ENCODE measurements at places on chromosomes 2 and 18. TPM values are rescaled to one million over a fixed set of nuclear protein-coding genes. Genes with fewer than 3 reads are reported as not detected.

DNA sequence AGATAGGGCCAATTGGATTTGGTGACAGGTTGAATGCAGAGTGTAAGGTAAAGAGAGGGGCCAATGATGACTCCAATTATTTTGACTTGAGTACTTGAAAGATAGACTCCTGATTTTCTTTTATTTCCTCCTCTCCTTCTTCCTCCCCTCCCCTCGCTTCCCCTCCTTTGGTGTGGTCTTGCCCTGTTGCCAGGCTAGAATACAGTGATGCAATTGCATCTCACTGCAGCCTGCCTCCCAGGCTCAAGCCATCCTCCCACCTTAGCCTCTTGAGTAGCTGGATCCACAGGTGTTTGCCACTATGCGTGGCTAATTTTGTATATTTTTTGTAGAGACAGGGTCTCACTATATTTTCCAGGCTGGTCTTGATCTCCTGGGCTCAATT lies 2.3 kb downstream of the DGUOK start:
- no peak for DNase-seq

AKAIN1 gene
- total RNA-seq = not detected

DNA sequence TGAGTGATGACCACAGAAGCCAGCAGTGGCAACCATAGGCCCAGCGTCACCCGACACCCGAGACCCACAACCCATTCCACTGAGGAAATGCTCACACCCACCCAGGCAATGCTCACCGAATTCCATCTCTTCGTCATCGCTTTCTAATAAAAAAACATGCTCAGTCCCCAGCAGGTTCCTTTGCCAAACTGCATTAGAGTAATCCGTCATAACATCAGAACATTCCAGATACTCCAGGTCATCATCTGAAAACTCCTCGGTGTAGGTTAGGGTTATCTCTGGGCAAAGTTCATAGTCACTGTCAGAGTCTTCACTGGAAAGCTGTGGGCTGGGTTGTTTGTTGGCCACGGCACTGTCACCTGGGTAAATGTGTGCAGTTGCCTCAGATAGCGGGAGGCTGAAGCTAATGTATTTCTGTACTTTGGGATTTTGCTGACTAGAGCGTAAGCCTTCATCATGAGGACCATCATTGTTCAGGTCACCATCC lies 49.3 kb downstream of the ALPK2 start:
- no peak for DNase-seq

DNA sequence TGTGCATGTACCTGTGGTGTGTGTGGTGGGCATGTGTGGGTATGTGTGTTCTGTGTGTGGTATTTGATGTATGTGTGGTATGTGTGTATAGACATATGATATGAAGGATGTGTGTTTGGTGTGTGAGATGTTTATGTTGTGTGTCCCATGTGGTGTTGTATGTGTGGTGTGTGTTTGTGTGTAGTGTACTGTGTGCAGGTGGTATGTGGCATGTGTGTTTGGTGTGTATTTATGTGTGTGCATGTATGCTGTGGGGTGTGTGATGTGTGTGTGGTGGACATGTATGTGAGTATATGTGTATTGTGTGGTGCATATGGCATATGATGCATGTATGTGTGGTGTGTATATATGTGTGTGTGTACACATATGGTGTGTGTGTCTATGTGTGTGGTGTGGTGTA lies 718.8 kb upstream of the SOX11 start:
- DNase-seq = no peak

GKN1 gene
- not detected for total RNA-seq

GRCh38 chr2:202113571-202114142 lies 40.6 kb downstream of the KIAA2012 start:
- no peak for DNase-seq

ALPP gene
- not detected for total RNA-seq

- no peak for DNase-seq
Observed at GRCh38 chr2:190802626-190803209, 77.9 kb upstream of the GLS start.

YWHAQ gene
- 283 TPM for total RNA-seq

CRYGD gene
- not detected for total RNA-seq

DNA sequence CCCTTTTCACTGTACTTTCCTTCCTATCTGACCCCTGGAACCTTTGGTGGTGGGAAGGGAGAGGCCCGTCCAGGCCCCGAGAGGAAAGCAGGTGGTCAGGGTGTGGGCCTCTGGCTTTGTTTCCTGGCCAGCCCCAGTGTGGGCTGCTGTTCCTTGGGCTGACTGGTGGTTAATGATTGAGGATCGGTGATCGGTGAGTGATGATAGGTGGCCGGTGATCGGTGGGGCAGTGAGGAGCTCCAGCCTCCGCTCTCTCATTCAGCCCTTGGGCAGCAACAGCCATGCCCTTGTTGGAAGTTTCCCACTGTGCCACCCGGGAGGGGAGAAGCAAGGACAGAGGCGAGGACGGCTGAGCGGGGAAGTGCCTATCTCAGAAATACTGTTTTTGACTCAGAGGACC lies 7.3 kb downstream of the ACKR3 start:
- DNase-seq = no peak

- DNase-seq = no peak
Observed at GRCh38 chr2:217913436-217913835, 89.4 kb downstream of the TNS1 start.

CLIP4 gene
- 19.0 TPM for total RNA-seq

EVX2 gene
- total RNA-seq = not detected

MYCN gene
- not detected for total RNA-seq

KCNE4 gene
- total RNA-seq = not detected
